Ascending aorta (tissue), 2 donors: ENCODE measurements at places on chromosomes 7 and 10.

DNA sequence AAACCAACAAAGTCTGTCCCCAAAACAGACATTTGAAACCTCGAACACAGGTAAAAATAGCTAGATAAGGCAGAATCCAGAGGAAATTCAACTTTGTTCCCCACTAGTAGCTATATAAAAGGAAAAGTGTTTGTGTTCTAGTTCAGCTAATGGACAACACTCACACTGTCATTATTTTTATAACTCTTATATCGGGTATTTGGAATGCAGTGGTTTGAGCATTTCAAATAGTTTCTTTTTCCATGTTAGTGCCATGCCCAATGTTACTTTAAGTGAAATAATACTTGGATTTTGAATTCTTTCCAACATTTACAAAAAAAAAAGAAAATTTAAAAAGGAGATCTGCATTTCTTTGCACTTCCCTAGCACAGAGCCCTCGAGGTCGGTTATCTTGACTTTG, 213.6 kb downstream of the DOCK4 start:
- H3K4me3 ChIP-seq: no peak overlapping the region
- no peak overlapping the region for H3K27ac ChIP-seq
- no peaks in the 10 kb centered on the region for H3K27me3 ChIP-seq
- no peaks in the 10 kb centered on the region for H3K36me3 ChIP-seq

GRCh38 chr7:117468174-117468573, 11.7 kb upstream of the CFTR start:
- no peaks in the 10 kb centered on the region for H3K27me3 ChIP-seq
- H3K4me1 ChIP-seq: no peaks in the 10 kb centered on the region

DNA sequence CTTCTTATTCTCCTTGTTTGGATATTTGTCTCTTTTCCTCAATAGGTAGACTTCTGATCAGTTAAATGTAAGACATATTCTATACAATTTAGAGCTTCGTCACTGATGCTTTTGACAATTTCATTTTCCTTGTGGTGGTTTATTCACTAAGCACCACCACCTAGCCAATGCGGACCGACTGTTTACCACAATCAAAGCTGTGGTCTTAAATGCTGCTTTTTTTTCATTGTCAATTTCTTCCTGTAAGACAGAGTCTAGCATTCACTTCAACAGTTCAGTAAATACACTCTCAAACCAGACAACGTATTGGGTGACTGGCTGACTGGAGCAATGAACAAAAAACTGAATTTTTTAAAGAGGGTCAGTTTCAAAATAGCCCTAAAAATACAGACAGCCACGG, 239.0 kb downstream of the DNAJB6 start:
- H3K4me3 ChIP-seq: no peak overlapping the region
- H3K36me3 ChIP-seq: no peaks in the 10 kb centered on the region
- no peak overlapping the region for H3K27ac ChIP-seq

GRCh38 chr7:741191-741671, 14.2 kb upstream of the PRKAR1B start:
- DNase-seq: no peak
- no peak overlapping the region for H3K27ac ChIP-seq
- H3K4me3 ChIP-seq: no peak overlapping the region
- H3K27me3 ChIP-seq: no peaks in the 10 kb centered on the region

DNA sequence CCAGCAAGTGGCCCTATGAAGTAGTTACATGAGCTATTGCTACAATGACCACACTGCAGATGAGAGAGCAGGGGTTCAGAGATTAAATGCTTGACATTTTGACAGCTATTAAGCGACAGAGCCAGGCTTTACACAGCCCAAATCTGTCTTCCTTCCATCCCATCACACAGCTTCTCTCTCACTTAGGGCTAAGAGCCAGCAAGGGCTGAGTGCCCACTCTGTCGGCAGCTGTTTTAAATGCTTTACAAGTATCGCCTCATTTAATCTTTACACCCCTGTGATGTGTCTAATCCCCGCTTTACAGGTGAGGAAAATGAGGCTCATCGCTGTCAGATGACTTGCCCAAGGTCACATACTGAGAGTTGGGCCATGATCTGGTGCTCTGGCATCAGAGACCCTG, 15.2 kb upstream of the OPALIN start:
- no peak for DNase-seq
- H3K27me3 ChIP-seq: no peaks in the 10 kb centered on the region
- peaks cover 4% of the 10 kb centered on the region for H3K4me1 ChIP-seq
- no peaks in the 10 kb centered on the region for H3K36me3 ChIP-seq
- H3K4me3 ChIP-seq: no peak overlapping the region

GRCh38 chr10:19119191-19119590, 70.6 kb downstream of the MALRD1 start:
- H3K27ac ChIP-seq: no peak overlapping the region
- no peak overlapping the region for H3K4me3 ChIP-seq
- H3K27me3 ChIP-seq: no peaks in the 10 kb centered on the region
- H3K36me3 ChIP-seq: no peaks in the 10 kb centered on the region

DNA sequence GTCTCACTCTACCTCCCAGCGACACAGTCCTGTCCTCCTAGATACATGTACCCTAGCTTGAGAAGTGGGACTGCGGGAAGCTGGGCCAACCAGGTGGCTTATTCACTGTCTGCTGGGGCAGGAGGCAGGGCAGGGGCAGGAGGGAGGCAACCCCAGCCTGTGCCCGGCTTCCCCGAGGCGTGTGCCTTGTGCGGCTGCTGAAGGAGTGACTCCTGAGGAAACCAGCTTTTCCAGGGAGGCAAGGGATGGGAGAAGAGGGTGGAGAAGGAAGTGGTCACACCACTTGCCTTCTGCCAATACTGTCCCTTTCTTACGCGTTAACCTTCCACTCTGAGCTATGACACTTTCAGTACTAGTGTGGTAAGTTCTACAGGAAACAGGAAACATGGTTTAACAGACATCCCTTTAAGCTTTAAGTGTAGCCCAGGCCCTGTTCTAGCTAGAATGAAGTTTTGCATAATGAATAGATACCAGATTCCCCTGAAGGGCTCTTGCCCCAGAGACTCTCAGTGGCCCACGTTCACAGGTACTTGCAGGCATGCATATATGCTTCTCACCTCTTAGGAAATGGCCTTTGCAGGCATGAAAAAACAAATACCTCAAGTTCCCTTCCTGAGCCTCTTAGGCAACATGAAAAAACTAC, 40.6 kb downstream of the SYPL1 start:
- no peaks in the 10 kb centered on the region for H3K36me3 ChIP-seq
- H3K27me3 ChIP-seq: no peaks in the 10 kb centered on the region
- H3K4me1 ChIP-seq: no peaks in the 10 kb centered on the region
- no peak overlapping the region for H3K4me3 ChIP-seq

GRCh38 chr7:157043745-157044144, 33.3 kb upstream of the MNX1 start:
- no peak overlapping the region for H3K4me3 ChIP-seq
- no peaks in the 10 kb centered on the region for H3K36me3 ChIP-seq
- peak; percentile 68 for DNase-seq
- H3K4me1 ChIP-seq: no peaks in the 10 kb centered on the region
- H3K27me3 ChIP-seq: no peaks in the 10 kb centered on the region
